LNCaP clone FGC (cell line): ENCODE measurements at places on chromosomes 5 and 9.

DNA sequence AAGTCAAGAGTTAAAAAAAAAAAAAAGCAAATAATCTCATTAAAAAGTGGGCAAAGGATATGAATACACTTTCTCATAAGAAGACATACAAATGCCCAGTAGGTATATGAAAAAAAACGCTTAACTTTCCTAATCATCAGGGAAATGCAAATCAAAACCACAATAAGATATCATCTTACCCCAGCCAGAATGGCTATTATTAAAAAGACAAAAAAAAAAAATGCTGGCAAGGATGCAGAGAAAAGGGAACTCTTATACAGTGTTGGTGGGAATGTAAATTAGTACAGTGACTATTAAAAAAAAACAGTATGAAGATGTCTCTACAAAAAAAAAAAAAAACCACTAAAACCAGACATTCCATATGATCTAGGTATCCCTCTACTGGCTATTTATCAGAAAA, 79.4 kb downstream of the LPAR1 start:
- no peak for DNase-seq

DNA sequence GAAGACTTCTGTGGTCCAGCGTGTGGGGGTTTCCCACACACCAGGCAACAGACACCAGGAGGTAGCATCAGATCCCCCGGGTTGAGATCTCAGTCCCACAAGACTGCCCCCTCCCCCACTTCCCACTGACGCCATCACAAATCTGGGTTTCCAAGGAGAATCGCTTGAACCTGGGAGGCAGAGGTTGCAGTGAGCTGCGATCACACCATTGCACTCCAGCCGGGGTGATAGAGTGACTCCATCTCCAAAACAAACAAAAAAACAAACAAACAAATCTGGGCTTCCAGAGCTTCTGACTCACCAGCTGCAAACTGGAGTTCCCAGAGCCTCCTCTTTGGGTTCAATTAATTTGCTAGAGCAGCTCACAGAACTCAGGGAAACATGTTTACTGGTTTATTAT, 4.7 kb upstream of the GBGT1 start:
- DNase-seq = no peak

- DNase-seq = no peak
These were observed 108.7 kb downstream of the HSD17B3 start for GRCh38 chr9:96193236-96193755.

DNA sequence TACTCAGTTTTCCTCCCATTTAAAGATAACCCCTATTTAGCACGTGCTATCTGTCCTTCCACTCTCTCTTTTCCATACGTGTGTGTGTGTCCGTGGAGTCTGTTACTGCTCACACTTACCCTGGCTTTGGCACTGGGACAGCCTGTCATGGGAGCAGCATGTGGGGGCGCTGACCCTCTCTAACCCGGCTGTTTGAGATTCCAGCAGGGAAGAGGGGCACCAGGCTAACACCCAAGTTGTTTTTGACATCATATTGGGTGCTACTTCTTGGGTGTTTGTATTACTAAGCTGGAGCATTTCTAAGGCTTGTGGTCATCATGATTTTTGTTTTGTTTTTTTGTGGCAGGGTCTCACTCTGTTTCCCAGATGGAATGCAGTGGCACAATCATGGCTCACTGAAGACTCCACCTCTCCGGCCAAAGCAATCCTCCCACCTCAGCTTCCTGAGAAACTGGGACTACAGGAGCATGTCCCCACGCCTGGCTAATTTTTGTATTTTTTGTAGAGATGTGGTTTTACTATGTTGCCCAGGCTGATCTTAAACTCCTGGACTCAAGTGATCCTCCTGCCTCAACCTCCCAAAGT, 56.9 kb upstream of the SIMC1 start:
- no peak for DNase-seq

DNA sequence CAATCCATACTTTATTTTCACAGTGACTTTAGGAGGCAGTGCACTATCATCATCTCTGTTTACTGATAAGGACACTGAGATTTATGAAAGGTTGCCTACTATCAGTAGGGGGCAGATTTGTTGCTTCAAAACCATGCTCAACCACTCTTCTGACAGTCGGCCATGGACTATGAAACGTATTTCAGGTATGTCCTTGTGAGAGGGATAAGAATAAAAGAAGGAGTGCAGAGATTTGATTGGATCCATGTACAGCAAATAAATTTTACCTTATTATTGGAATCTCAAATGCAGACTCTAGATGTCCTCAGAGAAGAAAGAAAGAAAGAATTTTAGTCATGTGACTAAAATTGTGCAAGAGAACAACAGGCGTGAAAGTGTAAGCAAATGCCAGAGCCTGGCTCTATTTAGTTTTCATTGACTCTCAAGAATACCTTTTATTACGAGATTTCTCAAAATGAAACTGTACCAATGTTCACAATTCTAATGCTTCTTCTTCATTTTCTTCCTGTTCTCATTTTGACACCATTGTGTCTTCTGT, 296.6 kb upstream of the RASA1 start:
- DNase-seq = no peak

DNA sequence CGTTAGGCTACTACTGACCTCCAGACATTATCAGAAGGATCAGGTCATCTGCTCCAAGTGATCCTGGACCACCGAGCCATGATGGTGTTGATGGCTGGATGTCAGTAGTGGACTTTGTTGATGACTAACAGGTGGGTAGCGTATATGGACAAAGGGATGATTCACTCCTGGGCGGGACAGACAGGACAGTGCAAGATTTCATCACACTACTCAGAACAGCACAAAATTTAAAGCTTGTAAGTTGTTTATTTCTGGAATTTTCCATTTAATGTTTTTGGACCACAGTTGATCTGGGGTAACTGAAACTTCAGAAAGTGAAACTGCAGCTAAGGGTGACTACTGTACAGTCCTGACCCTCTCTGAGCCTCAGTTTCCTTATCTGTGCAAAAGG, 12.7 kb downstream of the PDGFRB start:
- no peak for DNase-seq

- DNase-seq = no peak
These were observed 680 bp downstream of the GLRA1 start for GRCh38 chr5:151923866-151924476.

GRCh38 chr9:72128526-72128925, 20.7 kb upstream of the GDA start:
- no peak for DNase-seq

GRCh38 chr5:92594031-92594430, 987.0 kb downstream of the NR2F1-AS1 start:
- DNase-seq = no peak

GRCh38 chr5:34533582-34534522, 122.3 kb upstream of the RAI14 start:
- no peak for DNase-seq

DNA sequence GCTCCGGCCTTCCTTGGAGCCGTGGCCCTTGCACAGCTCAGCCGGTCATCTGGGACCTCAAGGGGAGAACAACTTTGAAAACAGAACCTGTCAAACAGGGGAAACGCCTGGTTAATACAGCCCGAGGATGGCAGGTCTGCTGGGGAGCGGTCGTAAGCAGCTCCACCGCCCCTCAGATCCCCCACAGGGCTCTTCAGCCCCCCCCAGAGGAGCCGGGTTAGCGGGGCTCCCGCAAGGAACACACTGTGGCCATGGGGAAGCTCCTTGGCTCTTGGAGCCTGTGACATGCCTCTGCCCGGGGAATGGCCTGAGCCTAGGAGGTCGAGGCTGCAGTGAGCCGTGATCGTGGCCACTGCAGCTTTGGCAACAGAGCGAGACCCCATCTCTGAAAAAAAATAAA, 6.8 kb downstream of the TMEM250 start:
- no peak for DNase-seq

- DNase-seq = no peak
These were observed 26.6 kb upstream of the C5orf58 start for GRCh38 chr5:170206216-170206615.

GRCh38 chr9:78325846-78326360, 29.0 kb downstream of the PSAT1 start:
- DNase-seq = no peak

DNA sequence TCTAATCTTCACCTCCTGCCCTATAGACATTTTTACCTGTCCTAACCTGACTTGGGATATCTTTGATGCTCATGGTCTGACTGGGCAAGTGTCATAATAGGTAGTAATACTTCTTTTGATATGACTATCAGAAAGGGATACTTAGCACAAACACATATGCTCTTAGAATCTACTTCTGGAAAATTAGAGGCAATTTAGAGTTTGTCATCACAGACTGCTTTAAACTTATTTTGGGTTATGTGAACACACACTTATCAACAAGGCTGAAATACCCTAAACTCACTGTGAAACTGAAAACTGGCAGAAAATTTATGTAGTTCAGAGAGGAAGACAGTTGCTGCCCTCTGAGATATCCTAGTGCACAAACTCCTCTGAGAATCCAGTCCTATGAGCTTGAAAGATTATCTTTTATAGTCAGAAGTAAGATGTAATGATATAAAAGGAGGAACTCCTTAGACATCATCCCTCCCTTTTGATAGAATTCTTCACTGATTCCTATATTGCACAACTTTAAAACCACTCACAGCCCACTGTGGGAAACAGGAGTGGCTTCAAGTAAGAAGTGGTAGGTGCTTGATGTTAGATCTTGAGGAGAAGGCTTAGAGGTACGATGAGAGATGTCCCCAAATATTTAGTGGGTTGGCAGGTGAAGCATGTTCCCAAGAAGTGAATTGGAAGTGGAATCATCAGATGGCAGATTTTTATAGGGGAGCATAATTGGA, 273.3 kb downstream of the MAN2A1 start:
- DNase-seq = no peak

- no peak for DNase-seq
These were observed 110.1 kb upstream of the CDH6 start for GRCh38 chr5:31083364-31083763.

DNA sequence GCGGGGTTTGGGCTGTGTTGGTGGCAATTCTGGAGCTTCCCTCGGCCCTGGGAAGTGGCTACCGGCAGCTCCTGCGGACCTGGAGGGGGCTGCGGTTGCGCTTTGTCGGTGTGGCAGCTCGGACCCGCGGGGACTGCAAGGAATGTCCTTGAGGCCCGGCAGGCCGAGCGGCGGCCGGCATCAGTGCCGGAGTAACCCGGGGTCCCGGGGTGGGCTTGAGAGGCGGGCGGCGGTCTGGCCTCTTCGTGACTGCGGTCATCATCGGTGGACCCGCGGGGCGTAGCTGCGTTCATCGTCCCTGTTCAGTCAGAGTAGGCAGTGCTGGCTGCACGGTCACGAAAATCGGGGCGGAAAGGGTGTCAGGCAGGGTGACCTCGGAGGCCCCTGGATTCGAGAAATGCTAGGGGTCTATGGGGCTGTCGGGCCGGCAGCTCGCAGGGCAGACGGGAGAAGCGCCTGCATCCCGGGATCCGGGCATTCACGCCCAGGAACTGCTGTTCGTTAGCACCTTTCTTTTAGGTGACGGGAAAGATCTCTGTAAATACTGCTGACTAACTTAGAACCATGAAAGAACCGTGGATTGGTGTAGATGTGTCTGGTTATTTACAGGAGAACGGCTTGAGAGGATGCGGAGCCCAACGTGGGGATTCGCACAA, 474 bp downstream of the HMGCR start:
- no peak for DNase-seq

- DNase-seq = peak; percentile 7
These were observed 63.2 kb upstream of the GHR start for GRCh38 chr5:42360056-42360455.

DNA sequence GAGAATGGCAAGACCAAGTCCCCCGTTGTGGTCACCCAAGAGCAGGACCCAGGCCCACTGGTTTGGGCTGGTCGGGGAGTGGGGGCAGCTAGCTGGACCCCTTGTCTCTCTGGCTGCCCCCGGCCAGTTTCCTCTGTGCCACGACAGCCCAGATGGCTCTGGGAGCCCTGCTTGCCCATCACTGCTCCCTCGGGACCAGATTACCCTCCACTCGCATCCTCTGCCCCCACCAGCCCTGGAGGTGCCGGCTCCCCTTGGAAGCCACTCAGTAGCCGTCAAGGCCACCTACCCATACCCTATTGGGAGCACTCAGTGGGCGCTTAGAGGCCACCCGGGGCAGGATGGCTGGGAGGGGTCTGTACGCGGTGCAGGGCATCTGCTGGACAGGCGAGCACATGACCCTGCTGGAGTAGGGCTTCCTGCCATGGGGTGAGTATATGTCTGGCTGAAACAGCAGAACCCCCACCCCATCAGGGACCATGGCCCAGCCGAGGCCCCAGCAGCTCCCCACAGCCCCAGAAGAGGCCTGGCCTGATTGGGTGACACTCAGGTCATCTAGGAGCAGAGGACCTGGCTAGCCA, 70.0 kb downstream of the ZNF354C start:
- no peak for DNase-seq

DNA sequence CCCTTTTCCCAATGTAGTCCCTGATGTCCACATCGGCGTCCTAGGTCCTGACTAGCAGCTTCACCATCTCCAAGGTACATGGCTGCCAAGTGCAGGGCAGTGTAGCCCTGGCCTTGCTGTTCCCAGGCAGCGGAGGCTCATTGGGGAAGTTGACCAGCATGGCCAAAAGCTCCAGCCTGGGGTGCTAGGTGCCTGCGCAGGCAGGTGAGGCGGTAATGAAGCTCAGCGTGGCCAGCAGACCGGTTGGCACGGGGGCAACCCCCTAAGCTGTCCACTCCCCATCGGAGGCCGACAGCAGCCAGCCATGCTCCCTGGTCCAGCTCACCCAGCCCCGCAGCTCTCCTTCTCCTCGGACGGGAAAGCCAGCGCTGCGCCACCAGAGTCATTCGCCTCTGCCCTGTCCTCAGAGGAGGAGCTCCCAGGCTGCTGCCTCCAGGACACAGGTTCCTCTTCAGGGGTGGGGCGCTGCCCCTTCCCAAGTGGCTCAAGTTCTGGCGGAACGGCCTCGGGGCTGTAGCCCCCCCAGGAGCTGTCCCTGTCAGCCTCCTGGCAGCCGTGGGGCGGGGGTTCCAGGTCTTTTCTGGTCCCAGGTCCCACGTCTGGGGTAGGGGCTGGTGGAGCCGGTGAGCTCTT, 1218.2 kb downstream of the FOXD4L5 start:
- no peak for DNase-seq

DNA sequence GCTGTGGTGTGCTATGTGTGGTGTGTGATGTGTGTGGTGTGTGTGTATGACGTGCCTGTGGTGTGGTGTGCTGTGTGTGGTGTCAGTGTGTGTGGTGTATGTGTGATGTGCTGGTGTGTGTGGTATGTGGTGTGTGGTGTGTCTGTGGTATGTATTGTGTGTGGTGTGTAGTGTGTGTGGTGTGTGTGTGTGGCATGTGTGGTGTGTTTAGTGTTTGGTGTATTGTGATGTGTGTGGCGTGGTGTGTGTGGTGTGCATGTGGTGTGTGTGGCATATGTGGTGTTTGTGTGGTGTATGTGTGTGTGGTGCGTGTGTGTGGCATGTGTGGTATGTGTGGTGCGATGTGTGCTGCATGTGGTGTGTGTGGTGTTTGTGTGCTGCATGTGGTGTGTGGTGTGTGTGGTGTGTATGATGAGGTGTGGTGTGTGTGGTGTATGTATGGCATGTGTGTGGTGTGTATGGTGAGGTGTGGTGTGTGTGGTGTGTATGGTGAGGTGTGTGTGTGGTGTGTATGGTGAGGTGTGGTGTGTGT, 18.3 kb upstream of the RNU6ATAC start:
- DNase-seq = no peak

GRCh38 chr5:763397-763796, 21.1 kb downstream of the ZDHHC11B start:
- no peak for DNase-seq

- no peak for DNase-seq
These were observed 43.9 kb downstream of the MAP1B start for GRCh38 chr5:72151169-72151568.

- DNase-seq = no peak
These were observed 228.3 kb downstream of the IRX2 start for GRCh38 chr5:2523180-2523579.

- DNase-seq = no peak
These were observed 27.5 kb downstream of the PTGES2 start for GRCh38 chr9:128099932-128100491.
